Mesendoderm (in vitro differentiated cells): ENCODE measurements at places on chromosomes 12 and 14.
A peak's percentile ranks its signal among the peaks of the same experiment; 100 is the strongest.

DNA sequence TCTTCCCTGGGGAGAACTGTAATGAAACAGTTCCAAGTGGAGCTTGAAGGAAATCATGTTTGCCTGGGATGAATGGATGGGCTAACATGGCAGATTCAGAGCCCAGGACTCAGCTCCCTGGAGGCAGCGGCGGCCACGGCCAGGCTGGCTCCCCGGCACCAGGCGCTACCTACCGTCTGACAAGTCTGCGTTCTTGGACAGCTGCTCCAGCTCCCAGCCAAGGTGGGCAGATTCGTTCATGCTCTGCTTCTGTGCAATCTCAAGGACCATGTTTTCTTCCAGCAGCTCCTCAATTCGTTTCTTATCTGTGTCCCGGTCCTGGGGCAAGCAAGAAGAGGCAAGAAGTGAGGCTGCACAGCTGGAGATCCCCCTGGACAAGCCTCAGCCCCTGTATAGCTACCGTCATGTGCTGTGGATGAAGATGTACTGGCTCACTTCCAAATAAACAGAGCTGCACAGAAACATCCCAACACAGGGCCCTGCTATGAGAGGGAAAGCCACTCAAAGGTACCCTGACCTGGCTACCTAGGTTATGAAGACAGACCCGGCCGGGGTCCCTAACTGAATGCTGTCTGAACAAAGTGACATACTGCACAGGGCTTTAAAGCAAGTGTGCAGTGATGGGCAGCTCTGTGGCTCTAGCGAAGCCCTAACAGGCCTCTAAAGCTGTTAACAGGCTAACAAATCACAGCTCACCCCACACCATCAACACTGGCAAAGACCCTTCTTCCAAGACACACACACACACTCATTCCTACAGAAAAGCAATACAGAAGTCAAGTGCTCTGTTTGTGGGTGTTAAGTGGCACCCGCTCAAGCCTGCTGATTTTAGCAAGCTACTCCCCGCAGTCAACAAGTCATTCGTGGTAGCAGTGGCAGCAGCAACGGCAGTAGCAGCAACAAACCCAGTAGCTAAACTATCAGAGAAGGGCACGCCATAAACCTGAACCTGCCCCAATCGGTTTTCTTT lies 80.4 kb upstream of the GPR68 start:
- DNase-seq = no peak

GRCh38 chr14:92340931-92341330 lies 18.0 kb downstream of the SLC24A4 start:
- no peak for DNase-seq

- no peak for DNase-seq
These were observed 41.6 kb upstream of the LRIG3 start for GRCh38 chr12:58961906-58962305.

DNA sequence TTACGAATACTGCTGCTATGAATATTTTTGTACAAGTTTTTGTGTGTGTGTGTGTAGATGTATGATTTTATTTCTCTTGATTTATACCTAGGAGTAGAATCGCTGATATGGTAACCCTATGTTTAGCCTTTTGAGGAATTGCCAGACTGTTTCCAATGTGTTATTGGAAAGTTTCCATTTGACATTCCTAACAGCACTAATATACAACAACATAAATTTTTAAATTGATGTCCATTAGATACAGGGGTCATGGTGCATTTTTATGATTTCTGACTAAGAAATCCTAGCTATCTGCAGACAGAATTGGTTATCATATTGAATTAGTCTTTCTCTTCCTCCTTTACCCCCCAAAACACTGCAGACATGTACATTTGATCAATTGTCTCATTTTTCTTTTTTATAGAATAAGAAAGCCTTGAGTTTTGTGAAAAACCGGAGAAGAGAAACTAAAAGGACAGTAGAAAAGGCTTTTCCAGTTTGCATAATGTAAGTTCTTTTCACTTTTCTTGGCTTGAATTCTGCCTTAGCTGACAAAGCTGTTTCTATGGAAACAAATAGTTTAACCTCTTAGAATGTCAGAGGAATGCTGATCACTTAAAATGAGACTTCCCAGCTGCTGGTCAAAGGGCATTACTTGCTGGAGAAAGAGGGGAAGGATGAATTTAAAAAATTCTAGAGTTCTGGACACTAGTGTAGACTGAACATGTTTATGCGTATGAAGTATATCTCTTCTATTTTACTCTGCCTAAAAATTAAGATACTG lies 28.2 kb downstream of the PALS1 start:
- DNase-seq = peak; percentile 77

- no peak for DNase-seq
These were observed 19.0 kb downstream of the ZDHHC22 start for GRCh38 chr14:77122526-77123125.

GRCh38 chr12:6765634-6766581 lies at the start of gene PTMS:
Gene PTMS, plus strand, starts transcription at chr12:6766363. Its CDS starts 343 bp downstream, at chr12:6766706.
- DNase-seq = peak; percentile 98

- no peak for DNase-seq
These were observed 139.0 kb upstream of the LRIG3 start for GRCh38 chr12:59059088-59059935.

DNA sequence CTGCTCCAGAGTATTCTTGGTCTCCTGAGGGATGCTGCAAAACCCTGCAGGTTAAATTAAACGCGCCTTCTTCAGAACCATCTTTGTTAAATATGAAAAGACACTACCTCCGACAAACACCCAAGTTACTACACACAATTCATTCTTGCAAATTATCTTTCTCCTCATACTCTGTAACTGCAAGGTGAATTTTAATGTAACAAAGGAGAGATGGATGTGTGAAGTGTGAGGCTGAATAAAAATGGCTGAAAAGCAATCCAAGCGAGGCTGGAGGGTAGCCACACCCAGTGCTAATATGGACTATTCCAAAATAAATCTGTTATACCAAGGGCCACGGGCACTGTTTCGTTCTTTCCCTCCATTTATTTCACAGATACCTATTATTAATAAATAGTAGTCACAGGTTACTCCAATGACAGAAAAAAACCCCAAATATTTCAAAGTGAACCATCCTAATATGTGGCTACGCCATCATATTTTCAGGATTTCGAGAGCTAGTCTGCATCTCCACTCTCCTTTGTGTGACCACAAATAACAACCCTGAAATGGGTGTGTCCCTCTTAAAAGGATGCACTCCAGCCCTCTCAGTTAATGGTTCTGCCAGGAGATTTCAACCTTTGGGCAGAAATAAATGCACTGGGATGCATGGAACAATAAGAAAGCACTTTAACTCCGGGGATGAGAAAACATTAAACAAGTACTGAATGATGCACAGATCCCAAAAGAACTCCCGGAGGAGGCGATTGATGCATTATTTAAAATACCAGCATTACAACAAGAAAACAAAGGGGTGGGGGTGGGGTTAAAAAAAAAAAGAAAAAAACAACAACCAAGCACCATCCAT lies 53.1 kb upstream of the CCDC175 start:
- no peak for DNase-seq

- no peak for DNase-seq
These were observed 22.5 kb downstream of the SH2B3 start for GRCh38 chr12:111428081-111428727.

- DNase-seq = no peak
These were observed 12.1 kb downstream of the SNRPF start for GRCh38 chr12:95870897-95871296.

- DNase-seq = peak; percentile 96
These were observed 39.0 kb downstream of the ACTN1 start for GRCh38 chr14:68939893-68940613.

DNA sequence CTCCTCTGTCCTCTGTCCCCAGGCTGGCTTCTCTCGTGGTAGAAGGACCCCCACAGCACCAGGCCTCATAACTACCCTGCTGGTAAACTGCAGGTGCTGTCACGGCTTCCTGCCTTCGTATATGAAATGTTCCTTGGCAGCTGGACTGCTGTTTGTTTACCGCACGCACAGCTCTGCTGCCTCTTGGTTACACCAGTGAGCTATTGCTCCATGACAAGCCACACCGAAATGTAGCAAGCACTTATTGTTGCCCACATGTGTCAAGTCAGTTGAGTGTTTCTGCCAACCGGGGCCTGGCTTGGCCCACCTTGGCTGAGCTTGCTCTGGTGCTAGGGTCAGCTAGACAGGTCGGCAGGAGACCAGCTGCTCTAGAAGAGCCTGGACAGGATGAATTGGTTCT lies 21.7 kb upstream of the TCL1B start:
- no peak for DNase-seq

DNA sequence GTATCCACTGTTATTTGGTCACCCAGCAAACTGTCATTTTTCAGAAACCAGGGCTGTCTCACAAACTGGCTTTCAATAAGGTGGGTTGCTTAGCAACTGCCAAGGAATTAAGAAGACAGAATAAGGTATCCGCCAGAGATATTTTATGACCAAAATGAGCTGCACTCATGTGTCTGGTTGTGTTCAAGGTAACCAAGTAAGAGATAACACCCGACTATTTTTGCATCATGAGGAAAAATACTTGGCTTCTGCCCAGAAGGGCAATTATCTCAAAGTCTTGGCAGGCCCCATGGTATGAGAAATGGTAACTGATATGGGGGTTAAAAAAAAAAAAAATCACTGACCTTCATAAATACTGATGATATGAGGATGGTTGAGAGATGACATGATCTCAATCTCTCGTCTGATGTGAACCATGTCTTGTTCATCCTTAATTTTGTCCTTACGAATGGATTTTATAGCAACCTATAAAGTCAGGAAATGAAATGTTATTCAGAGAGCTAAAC lies 32.6 kb downstream of the NUAK1 start:
- no peak for DNase-seq

- DNase-seq = no peak
These were observed 247.6 kb downstream of the RPAP3 start for GRCh38 chr12:47458279-47458678.

- DNase-seq = no peak
These were observed 18.2 kb downstream of the PNMA1 start for GRCh38 chr14:73695997-73696396.

DNA sequence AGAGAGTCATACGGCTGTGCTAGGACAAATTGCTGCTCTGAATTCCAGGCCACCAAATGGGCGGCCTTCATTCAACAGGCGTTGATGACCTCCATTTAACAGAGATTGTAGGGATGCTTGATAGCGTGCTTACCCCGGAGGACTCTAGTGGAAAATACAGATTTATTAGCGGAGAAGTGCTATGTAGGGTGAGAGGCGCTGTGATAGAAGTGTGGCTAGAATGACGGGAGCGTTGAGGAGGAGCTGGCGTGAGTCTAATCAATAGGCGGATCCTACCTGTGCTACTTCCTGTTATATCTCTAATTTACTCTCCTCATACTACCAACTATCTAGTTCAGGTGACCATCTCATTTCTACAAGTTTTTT lies 668 bp downstream of the MRPS35 start:
- peak; percentile 62 for DNase-seq

DNA sequence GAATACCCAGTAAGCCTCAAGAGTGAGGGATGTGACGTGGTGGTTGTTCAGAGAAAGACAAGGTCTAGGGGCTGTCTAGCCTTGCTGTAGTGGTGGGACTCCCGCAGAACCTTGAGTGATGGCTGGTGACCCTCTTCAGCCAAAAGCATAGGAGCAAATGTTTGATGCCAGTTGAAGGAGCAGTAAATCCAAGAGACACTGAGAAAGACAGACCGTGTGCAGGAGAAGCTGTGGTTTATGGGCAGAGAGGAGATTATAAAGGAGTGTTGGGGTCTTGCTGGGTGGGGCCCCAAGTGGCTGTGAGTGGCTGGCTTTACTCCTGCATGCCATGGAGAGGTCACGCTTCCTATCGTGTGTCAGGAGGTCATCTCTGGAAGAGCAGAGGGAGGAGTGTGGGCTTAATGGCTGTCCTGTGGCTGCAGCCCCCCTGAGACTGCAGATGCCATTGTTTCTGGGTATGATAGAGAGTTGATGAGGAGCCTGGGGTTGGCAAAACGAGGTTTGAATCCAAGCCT lies 152.0 kb upstream of the CCND2 start:
- no peak for DNase-seq

GRCh38 chr12:27796128-27796527 lies 16.1 kb upstream of the MANSC4 start:
- no peak for DNase-seq

GRCh38 chr12:7327918-7328317 lies 24.0 kb downstream of the ACSM4 start:
- DNase-seq = no peak

GRCh38 chr14:60064491-60065072 lies 27.1 kb upstream of the PCNX4 start:
- peak; percentile 13 for DNase-seq

GRCh38 chr12:62196146-62196545 lies 64.1 kb upstream of the USP15 start:
- DNase-seq = no peak
